ENCODE measurements at places on chromosomes 4 and X. TPM values are rescaled to one million over a fixed set of nuclear protein-coding genes. Genes with fewer than 3 reads are reported as not detected.

Gene PPP1R2C
- total RNA-seq: not detected

Gene MMRN1
- total RNA-seq: 3,426 TPM

Gene ZNF630
- total RNA-seq: 1.3 TPM

Gene PPP4R3C
- not detected for total RNA-seq

Gene ZIC3
- not detected for total RNA-seq

Gene MAGIX
- total RNA-seq: 0.39 TPM

Gene FGFR3
- total RNA-seq: 2.4 TPM

Gene NUDT10
- total RNA-seq: under 0.01 TPM

Data from dermis microvascular lymphatic vessel endothelial cell (primary cell).